ENCODE measurements at places on chromosomes 1 and 21.

DNA sequence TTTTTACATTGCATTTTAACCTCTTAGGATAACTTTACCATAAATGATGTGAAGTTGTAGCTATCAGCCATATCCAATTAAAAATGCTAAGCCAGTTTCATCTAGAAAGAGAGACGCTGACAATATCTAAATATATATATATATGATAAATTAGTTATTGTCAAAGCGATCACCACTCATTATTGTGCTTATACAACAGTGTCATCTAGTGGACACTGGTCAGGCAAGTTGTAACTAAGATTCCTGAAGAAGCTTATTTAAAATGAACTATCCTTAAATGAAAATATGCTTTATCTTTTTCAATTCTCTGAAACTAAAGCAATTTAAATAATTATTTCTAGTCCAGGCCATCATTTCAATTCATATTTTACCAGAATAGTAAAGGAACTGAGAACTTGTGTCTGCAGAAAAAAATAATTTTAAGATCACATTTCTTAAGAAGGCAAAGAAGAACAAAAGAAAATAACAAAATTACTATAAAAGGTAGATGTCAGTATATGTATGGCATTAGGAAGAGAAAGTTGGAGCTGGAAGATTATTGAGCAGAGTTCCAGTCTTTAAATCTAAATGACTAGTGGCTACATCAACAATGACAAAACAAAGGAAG, 193.3 kb upstream of the SNX7 start:
- DNase-seq = no peak

DNA sequence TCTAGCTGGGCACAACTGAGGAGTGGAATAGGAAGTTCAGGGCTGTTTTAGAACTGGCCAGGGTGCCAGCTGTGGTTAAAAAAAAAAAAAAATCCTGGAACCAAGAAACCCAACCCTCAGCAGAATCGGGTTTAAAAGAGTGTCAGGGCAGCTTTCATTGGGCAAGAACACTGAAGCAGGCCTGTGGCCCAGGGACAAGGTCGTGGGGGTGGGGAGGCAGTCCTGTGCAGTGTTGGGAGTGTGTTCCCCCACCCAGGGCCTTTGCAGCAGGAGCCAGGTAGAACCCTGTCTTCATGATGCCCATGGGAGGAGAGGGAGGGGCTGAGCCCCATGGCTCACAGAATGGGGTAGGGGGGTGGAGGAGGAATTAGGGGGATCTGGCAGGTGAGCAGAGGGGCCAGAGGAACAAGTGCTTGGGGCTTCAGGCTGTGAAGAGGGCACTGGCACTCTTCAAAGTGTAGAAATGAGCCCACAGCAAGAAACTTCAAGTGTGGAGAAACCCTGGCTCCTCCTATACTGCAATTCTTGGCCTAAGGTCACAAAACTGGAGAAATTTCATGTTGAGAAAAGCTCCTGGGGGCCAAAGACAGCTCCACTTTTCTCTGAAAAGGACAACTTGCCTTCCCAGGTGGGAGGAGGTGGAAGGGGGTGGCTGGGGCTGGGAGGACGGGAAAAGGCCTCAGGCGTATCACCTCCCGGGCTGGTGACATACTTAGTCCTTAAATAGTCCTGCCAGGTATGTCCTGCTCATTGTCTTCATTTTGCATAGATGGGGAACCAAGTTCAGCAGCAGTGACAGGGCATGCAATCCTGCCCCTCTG, 39.3 kb downstream of the KIAA1614 start:
- no peak for DNase-seq

DNA sequence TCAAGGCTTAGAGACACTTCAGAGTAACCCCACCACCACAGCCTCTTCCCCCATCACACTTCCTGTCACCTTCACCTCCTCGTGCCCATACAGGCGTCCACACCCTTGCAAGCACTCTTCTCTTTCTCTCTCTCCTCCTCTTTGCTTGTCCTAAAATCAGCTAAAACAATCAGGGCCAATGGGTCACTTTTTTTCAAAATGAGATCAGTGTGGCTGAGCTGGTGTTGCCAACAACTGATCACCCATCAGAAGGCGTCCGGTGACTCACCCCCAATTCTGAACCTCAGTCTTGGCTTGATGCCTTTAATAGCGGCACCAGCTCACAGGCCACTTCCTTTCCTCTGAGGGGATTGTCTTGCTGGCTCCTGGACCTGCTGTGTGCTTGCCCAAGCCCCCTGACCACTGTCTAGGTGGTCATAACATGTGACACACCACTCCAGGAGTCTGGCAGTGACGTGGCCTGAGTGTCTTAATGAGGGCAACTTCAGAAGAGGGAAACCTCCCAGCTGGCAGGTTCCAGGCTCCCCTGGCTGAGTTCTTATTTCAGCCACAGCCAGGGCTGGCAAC, 1.6 kb downstream of the DRAXIN start:
- no peak for DNase-seq

GRCh38 chr1:180762796-180763195, 131.0 kb downstream of the XPR1 start:
- no peak for DNase-seq

DNA sequence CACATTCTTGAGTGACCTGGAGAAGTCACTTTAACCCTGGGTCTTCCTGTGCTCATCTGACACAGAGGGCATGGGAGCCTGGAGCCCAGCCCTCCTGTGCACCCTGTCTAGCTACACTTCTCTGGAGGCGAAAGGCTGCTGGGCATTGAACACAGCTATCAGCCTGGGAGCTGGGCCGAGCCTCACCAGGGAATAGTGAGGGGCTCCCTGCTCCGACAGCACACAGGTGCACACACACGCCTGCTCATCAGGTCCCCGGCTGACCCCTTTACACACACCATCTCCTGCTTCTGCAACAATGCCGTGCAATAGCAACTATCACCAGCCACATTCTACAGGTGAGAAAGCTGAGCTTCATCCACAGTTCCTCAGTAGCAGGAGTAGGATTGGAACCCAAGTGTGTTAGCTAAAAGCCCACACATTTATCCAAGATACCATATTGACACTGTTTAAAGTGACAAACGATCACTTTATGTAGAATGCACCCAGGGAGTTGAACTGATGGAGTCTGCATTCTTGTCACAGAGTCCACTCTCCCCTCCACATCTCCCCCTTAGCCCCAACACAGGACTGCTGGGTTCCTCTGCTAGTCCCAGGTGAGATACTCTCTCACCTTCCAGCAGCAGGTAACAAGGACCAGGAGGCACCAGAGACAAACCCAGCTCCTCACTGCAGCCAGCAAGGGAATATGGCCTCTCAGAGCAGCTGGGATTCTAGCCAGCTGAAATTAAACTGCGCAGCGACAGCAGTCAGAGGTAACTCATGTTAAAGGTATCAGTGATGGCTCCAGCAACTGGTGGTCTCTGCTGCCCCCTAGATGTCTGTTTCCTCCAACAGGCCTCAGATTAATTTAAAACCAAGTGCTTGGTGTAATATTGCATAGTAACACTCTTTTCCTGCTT, 18.3 kb upstream of the CAPN8 start:
- DNase-seq = peak; percentile 50

GRCh38 chr1:103371234-103371633, 154.3 kb upstream of the RNPC3 start:
- DNase-seq = no peak

GRCh38 chr1:2833454-2834145, 32.1 kb upstream of the TTC34 start:
- DNase-seq = no peak

GRCh38 chr1:921011-921837, 2.5 kb upstream of the SAMD11 start:
- DNase-seq = peak; percentile 75

DNA sequence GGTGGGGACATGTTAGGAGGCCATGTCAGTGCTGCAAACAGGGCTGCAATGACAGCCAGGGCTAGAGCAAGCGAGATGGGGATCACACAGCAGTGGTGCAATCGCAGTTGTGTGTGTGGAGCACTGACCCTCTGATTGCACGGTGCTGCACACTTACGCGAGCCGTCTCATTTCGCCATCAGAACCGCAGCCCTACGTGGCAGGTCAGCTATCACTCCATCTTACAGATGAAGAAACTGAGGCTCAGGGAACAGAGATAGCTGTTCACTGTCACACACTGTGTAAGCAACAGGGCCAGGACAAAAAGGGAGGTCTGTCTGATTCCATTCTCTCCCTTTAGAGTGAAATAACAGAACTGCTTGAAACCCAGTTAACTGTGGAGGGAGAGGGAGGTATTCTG, 104.8 kb upstream of the SLC45A1 start:
- no peak for DNase-seq
